Panc1 (cell line): ENCODE measurements at places on chromosomes 12 and 14. TPM values are rescaled to one million over a fixed set of nuclear protein-coding genes. Genes with fewer than 3 reads are reported as not detected.
A peak's percentile ranks its signal among the peaks of the same experiment; 100 is the strongest.

DNA sequence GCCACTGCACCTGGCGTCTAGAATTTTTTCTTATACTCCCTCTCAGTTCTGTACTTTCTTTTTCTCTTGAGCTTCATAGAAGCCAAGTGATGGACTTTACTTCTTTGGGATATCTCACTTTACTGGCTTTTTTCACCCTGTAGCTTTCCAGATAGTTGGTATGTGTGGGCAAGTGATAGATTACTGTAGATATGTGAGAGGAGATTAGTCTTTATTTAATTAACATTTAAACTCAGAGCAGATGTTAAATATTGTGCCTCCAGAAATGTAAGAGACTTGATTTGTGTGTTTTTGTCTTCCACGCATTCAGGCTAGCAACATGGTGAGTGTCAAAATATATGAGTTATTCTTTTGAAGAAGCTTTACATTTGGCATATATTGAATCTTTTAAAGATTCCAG, 39.5 kb upstream of the SLC17A8 start:
- no peaks in the 10 kb centered on the region for H3K4me1 ChIP-seq
- no peaks in the 10 kb centered on the region for H3K27me3 ChIP-seq
- peaks cover 15% of the 10 kb centered on the region for H3K36me3 ChIP-seq
- H3K27ac ChIP-seq, result no peak overlapping the region
- no peak overlapping the region for H3K4me3 ChIP-seq

GRCh38 chr14:103360548-103360947, 24.7 kb upstream of the MARK3 start:
- H3K27me3 ChIP-seq, result no peaks in the 10 kb centered on the region
- no peaks in the 10 kb centered on the region for H3K36me3 ChIP-seq
- no peak overlapping the region for H3K27ac ChIP-seq
- no peak overlapping the region for H3K4me3 ChIP-seq
- DNase-seq, result no peak

- no peak overlapping the region for H3K27ac ChIP-seq
- H3K4me3 ChIP-seq, result no peak overlapping the region
- no peaks in the 10 kb centered on the region for H3K27me3 ChIP-seq
- no peaks in the 10 kb centered on the region for H3K36me3 ChIP-seq
- no peak for DNase-seq
These were observed 81.2 kb upstream of the OTOGL start for GRCh38 chr12:80018119-80018518.

GRCh38 chr14:101082436-101083384, 179.2 kb upstream of the RTL1 start:
- H3K4me3 ChIP-seq, result no peak overlapping the region
- no peaks in the 10 kb centered on the region for H3K36me3 ChIP-seq
- H3K4me1 ChIP-seq, result no peaks in the 10 kb centered on the region
- no peaks in the 10 kb centered on the region for H3K27me3 ChIP-seq
- no peak for DNase-seq

The AGAP2 gene
- total RNA-seq, result 0.49 TPM

The ALX1 gene
- 0.23 TPM for total RNA-seq

- 0 out of 2 replicates have a peak, but pooled peaks cover 3% of the 10 kb centered on the region for H3K4me1 ChIP-seq
- DNase-seq, result no peak
- H3K27ac ChIP-seq, result no peak overlapping the region
- H3K36me3 ChIP-seq, result no peaks in the 10 kb centered on the region
These were observed 4.3 kb upstream of the PGF start for GRCh38 chr14:74959596-74960180.

GRCh38 chr14:70043001-70043400, 145.8 kb downstream of the SLC8A3 start:
- no peak for DNase-seq
- H3K27ac ChIP-seq, result no peak overlapping the region
- no peaks in the 10 kb centered on the region for H3K36me3 ChIP-seq
- no peaks in the 10 kb centered on the region for H3K4me1 ChIP-seq
- H3K4me3 ChIP-seq, result no peak overlapping the region

The TSHR gene
- not detected for total RNA-seq

DNA sequence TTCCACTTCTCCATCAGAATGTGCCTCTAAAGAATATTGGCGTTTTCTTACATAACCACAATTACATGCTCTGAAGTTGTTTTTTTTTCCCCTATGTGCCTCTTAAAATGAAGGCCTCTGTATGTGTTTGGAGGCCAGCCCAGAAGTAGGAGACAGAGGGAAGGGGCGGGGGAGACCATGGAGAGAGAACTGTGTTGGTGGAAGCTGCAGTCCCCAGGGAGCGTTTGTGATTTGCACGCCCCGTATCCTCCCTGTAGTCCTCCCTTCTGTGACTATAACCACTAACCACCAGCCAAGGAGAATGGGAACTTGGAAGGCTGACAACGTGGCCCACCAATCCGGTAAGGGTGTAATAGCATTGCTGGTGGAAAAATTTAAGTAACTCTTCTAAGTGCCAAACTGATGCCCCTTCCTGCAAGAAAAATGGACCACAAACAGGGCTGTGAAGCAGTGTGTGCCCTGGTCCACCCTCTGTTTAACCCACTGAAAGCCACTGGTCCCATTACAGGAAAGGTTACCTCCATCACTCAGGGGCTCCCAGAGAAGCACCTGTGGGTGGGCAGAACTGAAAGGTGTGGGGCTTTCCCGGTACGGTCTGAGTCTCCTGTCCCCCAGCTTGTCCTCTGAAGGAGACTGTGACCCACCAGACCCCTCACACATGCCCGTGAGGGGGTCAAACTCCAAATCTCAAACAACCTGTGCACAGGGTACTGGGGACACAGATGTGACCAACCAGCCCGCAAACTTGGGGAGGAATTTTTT, 36.8 kb downstream of the CCDC88C start:
- no peak overlapping the region for H3K4me3 ChIP-seq
- no peaks in the 10 kb centered on the region for H3K36me3 ChIP-seq
- no peaks in the 10 kb centered on the region for H3K27me3 ChIP-seq

DNA sequence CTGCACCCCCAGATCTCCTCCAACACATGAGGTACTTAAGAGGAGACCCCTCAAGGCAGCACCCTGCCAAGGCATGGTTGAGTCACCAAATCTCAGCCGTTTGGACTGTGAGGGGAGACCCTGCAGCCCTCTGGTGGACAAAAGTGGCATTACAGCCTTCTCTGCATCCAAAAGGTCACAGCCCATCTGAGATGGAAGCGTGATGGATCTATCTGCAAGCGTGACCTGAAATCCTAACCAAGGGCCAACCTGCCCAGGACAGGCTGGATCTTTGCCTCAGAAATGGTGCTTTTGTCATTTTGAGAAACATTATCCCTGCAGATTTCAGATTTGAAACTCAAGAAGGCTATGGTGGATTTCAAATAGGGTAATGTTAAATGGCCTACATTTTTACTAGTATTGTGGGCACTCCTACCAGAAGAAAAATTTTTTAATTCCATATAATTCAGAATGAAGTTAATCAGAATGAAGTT, 23.7 kb upstream of the DHRS4 start:
- H3K36me3 ChIP-seq, result no peaks in the 10 kb centered on the region
- H3K4me1 ChIP-seq, result no peaks in the 10 kb centered on the region
- H3K4me3 ChIP-seq, result no peak overlapping the region
- H3K27ac ChIP-seq, result no peak overlapping the region
- H3K27me3 ChIP-seq, result no peaks in the 10 kb centered on the region
- peak; percentile 61 for DNase-seq

DNA sequence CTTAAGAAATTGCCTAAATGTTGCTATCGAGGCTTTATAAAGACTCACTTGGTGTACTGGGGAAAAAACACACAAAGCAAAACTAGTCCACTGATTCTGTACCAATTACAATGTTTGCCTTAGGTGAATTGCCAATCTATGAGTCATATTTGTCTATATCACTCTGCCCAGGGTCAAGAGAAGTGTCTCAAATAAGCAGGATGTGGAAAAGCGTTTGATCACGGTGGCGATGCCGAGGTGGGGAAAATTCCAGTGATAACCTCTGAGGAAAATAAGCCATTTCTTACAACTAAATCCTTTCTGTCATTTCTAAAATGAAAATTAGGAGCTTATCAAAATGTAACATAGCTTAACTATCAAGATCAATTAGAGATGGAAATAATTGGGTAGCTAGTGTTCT, 148.6 kb upstream of the DIO3 start:
- H3K4me1 ChIP-seq, result no peaks in the 10 kb centered on the region
- H3K27ac ChIP-seq, result no peak overlapping the region
- H3K4me3 ChIP-seq, result no peak overlapping the region
- H3K27me3 ChIP-seq, result no peaks in the 10 kb centered on the region
- H3K36me3 ChIP-seq, result no peaks in the 10 kb centered on the region

DNA sequence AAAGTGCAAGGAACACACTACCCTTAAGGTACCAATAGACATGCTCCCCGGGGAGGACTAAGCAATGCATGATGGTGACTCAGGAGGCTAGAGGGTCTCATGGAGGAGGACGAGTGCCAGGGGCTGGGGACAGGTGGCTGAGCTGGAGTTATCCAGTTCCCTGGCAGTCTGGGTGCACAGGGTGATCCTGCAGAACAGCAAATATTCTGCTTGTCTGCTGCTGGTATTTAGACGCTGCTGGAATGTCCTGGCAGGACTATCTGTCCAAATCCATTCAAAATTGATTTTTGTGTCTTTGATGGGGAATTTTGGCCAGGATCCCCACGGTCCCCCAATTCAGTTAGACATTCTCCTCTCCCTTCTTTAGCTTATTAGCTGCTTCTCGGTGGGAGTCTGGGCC, 138.7 kb downstream of the C12orf75 start:
- DNase-seq, result no peak
- no peaks in the 10 kb centered on the region for H3K4me1 ChIP-seq
- H3K4me3 ChIP-seq, result no peak overlapping the region
- H3K36me3 ChIP-seq, result no peaks in the 10 kb centered on the region

DNA sequence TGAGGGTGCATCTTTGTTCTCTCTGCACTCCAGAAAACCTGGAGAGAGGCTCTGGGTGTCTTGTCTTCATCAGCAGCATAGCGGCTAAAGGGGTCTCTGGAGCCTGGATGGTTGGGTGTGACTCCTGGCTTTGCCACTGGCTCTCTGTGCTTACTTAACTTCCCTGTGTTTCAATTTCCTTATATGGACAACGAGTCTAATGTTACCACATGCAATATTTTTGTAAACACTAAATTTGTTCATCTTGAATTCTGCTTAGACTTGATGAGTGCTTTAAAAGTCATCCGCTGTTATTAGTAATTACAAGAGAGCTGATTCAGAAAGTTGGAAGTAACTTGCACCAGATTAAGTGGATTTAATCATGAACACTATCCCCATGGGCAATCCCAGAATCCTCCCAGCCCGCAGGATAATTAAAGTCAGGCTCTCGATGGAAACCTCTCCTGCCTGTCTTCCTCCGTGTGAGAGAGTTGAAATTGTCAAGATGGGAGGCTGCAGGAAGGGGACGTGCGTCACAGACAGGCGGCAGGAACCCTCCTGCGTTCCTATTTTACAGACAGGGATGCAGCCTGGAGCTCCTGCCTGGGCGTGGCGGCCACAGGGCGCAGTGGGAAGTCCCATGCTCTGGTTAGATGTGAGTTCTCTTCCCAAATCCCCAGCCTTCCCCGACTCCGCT, 201.2 kb downstream of the TTC8 start:
- H3K36me3 ChIP-seq, result no peaks in the 10 kb centered on the region
- no peak overlapping the region for H3K4me3 ChIP-seq
- H3K27ac ChIP-seq, result no peak overlapping the region
- no peak for DNase-seq
- H3K27me3 ChIP-seq, result no peaks in the 10 kb centered on the region; the same call in 1 of the 2 replicates
- H3K4me1 ChIP-seq, result no peaks in the 10 kb centered on the region

GRCh38 chr12:69906411-69907216, 81.6 kb downstream of the MYRFL start:
- H3K4me1 ChIP-seq, result no peaks in the 10 kb centered on the region
- H3K36me3 ChIP-seq, result no peaks in the 10 kb centered on the region
- no peaks in the 10 kb centered on the region for H3K27me3 ChIP-seq
- no peak overlapping the region for H3K27ac ChIP-seq
- DNase-seq, result no peak

DNA sequence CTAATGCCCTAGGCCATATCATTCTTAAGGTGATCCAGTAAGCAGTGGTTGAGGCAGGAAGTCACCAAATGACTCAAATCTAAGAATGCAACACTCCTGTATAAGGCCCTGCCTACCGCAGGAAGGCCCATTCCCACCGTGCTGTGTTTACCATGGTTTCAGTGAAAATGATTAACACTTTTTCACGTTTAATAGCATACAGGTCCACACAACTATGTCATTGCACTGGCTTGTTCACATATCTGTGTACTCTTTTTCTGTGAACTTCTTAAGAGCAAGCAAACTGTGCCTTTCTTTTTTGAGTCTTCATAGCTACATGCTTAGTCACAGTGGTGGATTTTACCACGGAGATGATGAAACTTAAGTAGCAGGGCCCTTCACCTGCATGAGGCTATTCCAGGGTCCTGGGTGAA, 214.9 kb downstream of the CNTN1 start:
- H3K27ac ChIP-seq, result no peak overlapping the region
- H3K27me3 ChIP-seq, result no peaks in the 10 kb centered on the region

DNA sequence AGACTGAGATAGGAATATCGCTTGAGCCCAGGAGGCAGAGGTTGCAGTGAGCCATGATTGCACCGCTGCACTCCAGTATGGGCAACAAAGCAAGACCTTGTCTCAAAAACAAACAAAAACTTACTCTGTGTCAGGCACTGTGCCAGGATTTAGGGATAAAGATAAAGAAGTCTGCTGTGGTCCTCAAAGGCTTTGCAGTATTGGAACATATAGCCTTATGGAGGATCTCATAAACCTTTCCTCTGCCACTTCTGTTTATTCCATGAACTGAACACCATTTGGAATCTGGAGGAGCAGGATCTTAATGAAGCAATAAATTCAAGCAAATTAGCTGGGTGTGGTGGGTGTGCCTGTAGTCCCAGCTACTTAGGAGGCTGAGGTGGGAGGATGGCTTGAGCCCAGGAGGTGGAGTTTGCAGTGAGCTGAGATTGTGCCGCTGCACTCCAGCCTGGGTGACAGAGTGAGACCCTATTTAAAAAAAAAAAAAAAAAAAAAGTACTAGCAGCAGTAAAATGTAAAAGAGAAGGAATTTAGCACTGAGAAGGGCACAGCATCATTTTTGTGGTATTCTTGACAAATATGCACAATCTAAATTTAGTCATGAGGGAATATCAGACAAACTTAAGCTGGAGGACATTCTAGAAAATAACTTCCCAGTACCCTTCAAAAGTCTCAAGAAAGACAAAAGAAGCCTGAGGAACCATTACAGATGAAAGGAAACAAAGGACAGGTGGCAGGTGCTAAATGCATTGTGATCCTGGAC, 27.1 kb downstream of the BMAL2 start:
- no peak overlapping the region for H3K4me3 ChIP-seq
- no peak for DNase-seq
- no peaks in the 10 kb centered on the region for H3K4me1 ChIP-seq

DNA sequence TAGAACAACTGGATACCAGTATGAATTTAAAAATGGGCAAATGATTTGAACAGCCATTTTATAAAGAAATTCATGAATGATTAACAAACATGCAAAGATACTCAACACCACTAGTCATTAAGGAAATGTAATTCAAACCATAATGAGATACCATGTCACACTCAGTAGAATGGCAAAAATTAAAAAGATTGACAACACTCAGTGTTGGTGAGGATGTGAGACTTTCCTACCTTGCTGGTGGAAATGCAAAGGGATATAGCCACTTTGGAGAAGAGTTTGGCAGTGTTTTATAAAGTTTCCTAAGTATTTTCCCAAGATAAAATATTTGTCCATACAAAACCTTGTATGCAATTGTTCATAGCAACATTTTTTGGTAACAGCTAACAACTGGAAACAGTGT, 6.0 kb upstream of the CHST11 start:
- no peaks in the 10 kb centered on the region; the same call in 1 of the 2 replicates for H3K4me1 ChIP-seq
- H3K27ac ChIP-seq, result no peak overlapping the region
- no peaks in the 10 kb centered on the region for H3K36me3 ChIP-seq
- H3K4me3 ChIP-seq, result no peak overlapping the region

The ANG gene
- total RNA-seq, result 1.9 TPM

The HOXC10 gene
- total RNA-seq, result 154 TPM
